ENCODE measurements at places on chromosomes 12 and 14.
A peak's percentile ranks its signal among the peaks of the same experiment; 100 is the strongest.

DNA sequence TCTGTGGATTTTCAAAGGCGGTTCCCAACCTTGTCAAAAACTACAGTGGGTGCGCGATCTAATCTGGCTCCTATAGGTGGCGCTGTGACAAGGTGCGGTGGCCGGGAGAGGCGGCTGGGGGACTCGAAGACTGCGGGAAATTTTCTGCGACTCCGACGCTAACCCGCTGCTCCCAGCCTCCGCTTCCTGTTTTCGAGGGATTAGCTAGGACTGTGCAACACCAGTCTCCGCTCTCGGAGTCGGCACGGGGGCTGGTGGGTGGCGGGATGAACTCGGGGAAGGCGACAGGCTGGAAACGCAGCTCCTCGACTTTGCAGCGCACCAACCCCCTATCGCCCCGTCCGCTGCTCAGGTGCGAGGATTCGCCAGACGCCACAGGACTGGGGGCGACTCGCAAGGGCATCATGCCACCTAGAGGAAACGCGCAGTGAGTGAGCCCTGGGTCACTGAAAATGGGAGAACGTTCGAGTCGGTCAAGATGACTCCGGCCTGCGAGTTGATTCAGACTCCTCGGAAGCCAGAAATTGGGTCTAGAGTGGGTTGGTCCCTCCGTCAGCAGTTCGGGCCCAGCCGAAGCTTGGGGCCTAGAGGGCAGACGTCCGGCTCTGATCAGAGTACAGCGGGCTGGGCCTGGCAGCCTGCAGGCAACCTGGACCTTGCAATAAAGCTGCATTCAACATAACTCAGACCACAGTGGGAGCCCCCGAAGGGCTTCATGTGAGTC, 5.5 kb upstream of the PAX9 start:
- no peak for DNase-seq

DNA sequence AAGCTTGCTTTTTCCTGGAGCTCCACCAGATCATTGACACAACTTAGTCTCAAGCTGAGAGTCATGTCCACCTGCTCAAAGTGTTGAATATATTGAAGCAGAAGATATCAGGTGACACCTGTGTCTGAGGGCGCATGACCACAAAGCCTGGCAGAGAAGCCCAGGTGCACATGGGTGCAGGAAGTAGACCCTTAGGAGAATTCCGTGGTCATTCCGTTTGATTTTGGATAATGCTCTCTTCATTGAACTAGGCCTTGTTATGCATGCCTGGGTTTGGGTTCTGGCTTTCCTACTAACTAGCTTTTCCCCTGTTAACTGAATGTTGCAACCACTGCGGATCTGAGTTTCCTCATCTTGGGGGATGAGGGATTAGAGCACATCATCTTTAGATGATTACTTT, 7.1 kb downstream of the ARHGDIB start:
- DNase-seq = no peak

DNA sequence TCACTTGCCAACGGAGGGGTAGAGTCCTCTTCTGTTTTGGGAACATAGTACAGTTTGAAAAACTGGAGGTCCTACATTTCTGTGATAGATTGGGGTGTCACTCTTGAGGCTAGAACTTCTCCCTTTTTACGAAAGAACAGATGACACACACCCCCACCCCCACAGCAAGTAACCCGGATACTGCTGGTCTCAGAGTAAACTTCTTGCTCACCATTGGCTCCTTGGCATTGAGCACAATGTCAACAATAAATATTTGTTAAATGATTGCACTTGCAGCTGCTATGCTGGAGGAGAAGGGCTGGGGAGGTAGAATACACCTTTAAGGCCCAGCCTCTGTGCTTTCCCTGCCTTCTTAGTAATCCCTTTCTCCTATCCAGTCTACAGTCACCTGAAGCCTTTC, 149.8 kb downstream of the TGFB3 start:
- DNase-seq = no peak

DNA sequence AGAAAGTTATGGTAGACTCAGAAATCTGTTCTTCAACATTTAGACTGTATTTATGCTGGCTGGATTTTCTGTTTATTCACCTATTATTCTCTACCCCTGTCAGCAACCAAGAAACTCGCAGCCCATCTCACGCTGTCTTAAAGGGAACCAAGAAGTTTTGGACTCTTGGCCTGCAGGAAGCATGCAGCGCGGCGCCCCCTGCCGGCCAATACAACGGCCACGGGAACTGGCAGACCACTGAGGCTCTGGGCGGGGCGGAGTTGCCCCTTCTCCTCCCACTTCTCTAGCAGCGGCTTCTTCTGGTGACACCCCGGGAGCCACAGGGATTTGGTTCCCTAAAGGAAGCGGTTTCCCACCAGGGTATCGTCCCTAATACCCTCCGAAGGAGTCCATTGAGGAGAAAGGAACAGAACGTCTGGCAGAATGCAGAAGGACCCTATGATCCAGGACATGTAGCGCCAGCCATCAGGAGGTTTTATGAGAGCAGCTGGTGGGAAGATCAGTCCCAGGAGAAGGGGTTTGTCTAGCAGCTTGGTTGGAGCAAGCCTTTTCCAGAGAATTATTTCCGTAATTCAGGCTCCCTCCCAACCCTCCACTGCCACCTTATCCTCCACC, 21.0 kb upstream of the RNASE2 start:
- DNase-seq = peak; percentile 3

DNA sequence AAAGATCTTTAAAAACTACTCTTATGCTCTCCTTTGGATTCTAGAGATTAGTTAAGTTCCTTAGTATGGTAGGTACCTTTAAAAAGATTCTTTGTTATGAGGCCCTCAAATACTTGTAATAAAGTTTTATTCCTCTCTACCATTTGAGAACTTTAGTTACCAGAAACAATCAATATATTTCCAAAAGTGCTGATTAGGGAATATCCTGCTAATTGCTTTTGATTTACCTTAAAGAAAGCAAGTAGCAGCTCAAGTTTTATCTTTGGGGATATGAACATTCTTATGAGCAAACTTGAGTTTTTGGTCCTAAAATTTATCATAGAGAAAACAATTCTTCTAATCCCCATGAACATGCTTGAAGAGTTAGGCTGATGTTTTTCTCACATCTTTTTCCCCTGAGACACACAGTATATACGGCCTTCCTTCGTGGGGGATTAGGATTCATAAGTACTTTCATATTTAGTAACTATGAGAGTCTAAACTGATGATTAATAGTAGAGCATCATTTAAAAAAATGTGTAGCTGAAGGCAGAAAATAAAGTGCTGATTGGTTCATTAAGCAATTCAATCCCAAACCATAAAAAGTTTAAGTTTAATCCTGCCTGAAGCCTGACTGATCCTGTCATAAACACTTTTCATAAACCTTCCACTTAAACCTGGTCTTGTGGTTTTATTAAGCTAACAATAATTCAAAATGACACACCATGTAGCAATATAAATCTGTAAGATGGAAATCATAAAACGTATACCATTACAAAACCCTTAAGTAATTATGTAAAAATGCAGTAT, 380.5 kb upstream of the FBXO33 start:
- DNase-seq = no peak

DNA sequence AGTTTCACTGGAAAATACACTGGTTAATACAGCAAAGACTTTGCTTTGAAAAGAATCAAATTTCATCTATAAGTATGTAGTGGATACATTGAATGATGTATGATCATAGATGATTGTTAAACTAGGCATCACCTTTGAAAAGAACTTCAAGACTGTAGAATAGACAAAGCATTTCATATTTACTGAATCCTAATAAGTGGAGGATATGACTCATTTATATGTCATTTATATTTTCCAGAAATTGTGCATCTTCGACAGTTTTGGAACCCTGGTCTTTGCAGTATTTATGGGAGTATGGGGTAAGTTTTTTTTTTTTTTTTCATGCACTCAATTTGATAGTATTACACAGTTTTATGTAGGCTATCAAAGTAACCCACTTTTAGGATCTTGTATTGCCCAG, 161.9 kb downstream of the ANO6 start:
- DNase-seq = no peak

GRCh38 chr12:58537278-58537677, 383.0 kb downstream of the LRIG3 start:
- DNase-seq = no peak

- no peak for DNase-seq
Measured at GRCh38 chr14:62778852-62779251, 266.4 kb downstream of the KCNH5 start.

DNA sequence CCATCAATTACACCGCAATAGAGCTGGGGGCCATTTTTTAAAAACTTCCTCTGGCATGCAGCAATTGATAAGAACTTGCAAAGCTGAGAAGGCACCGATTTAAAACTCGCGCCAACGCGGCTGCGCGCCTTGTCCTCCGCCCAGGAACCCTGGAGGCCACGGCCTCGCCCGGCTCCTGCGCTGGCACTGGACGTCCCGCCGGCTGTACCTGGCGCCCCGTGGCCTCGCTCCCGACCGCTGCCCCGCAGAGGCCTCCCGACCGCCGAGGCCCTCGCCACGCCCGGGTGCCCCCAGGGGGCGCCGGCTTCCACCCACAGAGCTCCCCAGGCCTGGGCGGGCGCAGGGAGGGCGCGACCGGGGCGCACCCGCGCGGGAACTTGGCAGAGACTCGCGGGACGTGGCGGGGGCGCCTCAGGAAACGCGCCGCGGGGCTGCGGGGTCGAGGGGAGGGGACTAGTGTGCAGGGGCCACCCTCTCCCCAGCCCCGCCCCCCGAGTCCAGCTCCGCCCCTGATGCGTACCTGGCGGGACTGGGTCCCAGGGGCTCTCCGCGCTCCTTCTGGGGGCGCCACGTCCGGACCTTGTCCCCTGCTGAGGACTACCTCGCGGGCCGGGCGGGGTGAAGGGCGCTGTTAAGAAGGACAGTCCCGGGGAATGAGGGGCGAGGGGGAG, 65.7 kb downstream of the TNFAIP2 start:
- DNase-seq = peak; percentile 30

DNA sequence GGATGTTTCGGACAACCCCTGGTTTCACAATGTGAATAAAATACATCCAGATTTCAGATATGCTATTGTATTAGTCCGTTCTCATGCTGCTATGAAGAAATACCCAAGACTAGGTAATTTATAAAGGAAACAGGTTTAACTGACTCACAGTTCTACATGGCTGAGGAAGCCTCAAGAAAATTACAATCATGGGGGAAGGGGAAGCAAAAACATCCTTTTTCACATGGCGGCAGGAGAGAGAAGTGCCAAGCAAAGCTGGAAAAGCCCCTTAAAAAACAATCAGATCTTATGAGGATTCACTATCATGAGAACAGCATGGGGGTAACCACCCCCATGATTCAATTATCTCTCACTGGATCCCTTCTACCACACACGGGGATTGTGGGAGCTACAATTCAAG, 451.7 kb downstream of the MDGA2 start:
- no peak for DNase-seq

- no peak for DNase-seq
Measured at GRCh38 chr12:70719071-70719470, 81.8 kb upstream of the PTPRB start.

- no peak for DNase-seq
Measured at GRCh38 chr12:130961921-130962451, 8.3 kb downstream of the ADGRD1 start.

DNA sequence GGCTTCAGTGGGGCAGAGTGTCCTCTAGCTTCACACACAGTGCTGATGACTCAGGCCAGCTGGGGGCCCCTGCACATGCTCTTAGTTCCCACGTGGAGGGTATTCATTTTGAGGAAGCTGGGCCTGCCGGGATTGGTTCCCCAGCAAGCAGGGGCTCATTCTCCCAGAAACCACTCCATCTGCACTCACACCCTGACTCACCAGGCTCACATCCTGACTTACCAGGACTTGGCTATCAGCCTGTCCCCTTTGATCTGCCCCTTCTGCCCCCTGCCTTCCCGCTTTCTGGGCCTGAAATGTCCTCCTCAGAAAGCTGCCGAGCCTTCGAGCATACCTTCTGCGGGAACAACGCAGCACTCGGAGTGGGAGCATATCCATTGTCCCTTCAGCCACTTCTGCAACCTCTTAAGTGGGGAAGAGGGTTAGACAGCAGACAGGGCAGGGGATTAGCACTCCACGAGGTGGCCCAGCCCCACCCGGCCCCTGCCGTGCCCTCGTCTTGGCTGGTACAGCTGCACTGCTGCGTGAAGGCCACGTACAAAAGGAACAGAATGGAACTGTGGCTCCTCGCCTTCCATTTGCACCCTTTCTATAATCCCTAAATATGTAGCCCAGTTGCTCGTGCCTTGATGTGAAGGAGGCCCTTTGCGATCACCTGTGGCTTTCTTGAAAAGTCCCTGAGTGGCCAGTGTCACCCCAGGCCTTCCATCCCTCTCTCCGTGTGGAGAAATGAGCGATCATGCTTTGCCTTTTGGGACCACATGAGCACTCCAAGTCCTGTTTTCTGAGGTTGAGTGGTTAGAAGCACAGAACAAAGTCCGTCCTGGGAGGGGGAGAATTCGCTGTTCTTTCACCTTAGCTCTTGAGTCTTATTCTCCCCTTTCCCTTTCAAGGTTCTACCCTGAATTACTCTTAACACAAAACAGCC, 26.1 kb downstream of the TPCN1 start:
- DNase-seq = no peak

- no peak for DNase-seq
Measured at GRCh38 chr12:25123126-25123525, 71.8 kb downstream of the DNAI7 start.

- DNase-seq = no peak
Measured at GRCh38 chr12:24806386-24806785, 142.5 kb downstream of the BCAT1 start.

- no peak for DNase-seq
Measured at GRCh38 chr12:78584695-78585094, 279.9 kb upstream of the SYT1 start.

DNA sequence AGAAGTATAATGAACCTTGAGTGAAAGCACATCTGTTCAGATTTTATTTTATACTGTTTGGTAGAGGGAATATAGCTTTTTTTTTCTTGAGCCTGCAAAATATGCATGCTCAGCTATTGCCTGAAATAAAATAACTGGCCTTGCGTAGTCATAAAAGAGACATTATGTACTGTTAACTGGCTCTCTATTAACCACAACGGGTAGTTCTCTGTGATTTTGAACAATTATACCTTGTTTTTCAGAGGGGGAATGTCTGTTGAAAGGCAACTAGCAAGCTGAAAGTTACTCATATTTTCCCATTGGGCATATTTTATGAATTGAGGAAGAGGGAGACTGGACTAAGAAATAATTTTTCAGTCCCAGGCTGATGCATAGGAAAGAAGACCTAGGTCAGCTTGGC, 62.6 kb downstream of the FIGNL2 start:
- DNase-seq = no peak

DNA sequence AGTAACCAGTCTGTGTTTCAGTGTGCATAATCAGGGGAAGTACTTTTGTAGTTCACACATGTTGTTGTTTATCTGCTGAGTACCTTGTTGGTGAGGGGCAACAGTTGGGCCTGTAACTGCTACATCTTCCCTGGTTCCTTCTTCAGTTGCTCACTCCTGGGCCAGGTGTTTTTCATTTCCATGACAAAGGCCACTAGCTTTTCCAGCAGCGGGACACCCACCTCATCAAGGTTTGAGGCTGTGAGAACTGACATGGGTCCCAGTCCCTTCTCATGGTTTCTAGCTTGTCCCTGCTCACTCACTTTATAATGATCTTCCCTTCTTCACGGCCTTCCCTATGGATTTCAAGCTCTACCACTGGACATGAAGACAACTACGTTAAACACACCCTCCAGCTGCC, 1.5 kb upstream of the NOXRED1 start:
- no peak for DNase-seq

All from CD4-positive, alpha-beta T cell (primary cell).